Breast epithelium (tissue), 4 donors: ENCODE measurements at places on chromosomes 2 and 18.
A peak's percentile ranks its signal among the peaks of the same experiment; 100 is the strongest.

DNA sequence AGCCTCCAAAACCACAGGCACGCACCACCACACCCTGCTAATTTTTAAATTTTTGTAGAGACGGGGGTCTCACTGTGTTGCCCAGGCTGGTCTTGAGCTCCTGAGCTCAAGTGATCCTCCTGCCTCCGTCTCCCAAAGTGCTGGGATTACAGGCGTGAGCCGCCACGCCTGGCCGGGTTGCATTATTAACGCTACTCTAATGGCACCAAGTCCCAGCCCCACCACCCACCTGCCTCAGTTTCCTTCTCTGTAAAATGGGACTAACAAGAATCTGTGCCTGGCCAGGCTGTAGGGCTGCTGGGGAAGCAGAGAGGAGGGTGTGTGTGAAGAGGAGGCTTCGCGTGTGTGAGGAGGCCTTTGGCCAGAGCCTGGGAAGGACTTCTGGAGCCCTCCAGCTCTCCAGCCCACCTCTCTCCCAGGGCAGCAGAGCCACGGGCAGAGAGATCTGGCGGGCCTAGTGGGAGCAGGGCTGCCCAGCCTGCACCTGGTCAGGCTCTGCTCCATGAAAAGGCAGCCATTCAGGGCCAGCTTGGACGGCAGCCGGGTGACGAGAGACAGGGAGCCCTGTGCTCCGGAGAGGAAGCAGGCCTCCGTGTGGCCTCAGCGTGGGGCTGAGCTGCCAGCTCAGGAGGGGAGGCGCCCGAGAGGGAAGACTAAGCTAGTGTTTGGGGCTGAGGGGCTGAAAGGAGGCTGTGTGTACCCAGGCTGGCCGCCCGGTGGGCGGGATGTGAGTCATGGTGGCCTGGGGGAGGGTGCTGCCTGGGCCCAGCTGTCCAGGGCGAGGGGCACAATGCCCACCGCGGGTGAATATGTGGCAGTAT, 7.4 kb upstream of the B3GNT7 start:
- H3K36me3 ChIP-seq, result no peaks in the 10 kb centered on the region
- H3K4me3 ChIP-seq, result no peak overlapping the region
- peak overlapping the region; percentile 52 for H3K27ac ChIP-seq

DNA sequence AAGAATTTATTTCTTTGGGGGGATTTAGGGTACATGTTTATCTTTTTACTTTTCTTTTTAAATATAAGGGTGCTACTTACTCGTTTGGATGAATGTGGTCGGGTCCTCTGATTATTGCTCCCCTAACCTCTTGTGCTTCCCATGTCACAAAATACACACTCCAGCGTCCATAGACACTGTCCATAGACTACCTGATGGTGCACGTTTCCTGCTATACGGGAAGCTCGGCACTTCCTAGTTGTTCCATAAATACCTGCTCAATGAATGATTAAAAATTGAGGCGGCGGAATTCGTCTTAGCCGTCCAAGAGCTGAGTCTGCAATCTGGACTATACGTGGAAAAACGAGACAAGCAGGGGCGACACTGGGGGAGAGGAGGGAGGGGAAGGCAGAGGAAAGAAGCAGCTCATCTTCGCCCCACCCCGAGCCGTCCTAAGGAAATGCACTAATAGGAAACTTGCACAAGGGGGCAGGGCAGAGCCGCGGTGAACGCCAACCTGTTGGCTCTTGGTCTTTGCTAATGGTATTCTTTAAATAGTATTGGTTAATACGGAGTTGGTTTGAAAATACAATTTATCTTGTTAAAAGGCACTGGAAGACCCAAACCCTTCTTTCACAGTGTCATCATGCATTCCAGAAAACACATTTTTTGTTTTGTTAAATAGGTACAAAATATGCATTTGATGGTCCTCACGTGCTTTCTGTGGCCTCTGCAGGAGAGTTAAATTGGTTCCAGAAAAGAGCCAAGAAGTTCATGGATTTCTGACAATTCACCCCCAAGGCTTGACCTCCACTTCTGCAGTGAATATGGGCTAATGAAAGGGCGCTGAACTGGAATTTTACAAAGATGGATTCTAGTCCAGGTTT, 73.0 kb upstream of the KCTD1 start:
- no peak overlapping the region for H3K4me3 ChIP-seq
- DNase-seq, result no peak
- H3K4me1 ChIP-seq, result no peaks in the 10 kb centered on the region
- no peaks in the 10 kb centered on the region for H3K27me3 ChIP-seq

DNA sequence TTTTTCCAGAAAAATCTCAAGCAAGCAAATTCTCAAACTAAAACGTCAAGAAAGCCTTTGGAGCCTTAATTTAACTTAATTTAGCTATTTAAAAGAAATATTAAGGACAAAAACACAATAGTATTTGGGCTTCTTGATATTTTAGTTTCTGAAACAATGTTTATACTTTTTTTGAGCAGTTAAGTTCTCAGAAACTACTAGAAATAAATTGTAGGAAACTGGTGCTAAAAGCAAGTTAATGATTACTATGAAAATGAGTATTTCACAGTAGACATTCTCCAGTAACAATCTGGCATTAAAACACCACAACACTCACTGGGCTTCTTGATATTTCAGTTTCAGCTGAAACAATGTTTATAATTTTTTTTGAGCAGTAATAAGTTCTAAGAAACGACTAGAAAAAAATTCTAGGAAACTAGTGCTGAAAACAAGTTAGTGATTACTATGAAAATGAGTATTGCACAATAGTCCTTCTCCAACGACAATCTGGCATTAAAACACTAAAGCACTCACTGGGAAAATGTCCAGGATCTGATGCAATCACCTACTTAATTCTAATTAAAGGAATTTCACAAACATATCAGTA, 45.1 kb downstream of the TRAK2 start:
- H3K27ac ChIP-seq, result peak overlapping the region; percentile 66
- H3K27me3 ChIP-seq, result no peaks in the 10 kb centered on the region
- no peak for DNase-seq

DNA sequence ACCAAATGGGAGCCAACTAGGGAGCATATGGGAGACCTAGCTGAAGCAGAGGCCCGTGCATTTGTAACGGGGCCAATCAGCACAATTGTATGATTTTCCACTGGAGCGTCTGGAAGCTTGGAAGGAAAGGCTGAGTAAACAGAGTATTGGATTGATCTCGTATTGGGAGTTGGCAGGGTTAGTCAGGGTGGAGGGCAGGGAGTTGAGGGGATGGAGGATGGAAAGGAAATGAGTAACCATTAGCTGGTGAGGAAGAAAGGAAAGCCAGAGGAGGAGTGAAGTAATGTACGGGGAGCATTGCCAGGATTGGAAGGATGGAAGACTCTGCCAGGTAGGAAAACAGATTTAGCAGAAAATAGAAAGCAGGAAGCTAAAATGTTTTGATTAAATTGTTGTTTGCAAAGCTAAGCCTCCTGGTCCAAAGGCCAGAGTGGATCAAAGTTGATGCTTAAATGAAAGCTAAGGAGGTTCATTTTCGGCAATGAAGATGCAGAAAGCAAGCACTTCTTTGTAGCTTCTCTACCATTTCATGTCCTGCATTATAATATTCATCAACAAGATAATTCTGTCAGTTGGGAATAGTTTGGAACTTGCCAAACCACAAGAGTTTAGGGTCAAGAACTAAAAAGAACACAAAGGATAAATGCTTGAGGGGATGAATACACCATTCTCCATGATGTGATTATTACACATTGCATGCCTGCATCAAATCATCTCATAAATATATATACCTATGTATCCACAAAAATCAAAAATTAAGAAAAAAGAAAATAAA, 75.6 kb upstream of the TTN start:
- DNase-seq, result no peak
- no peaks in the 10 kb centered on the region for H3K36me3 ChIP-seq
- H3K4me1 ChIP-seq, result no peaks in the 10 kb centered on the region
- H3K27me3 ChIP-seq, result no peaks in the 10 kb centered on the region

DNA sequence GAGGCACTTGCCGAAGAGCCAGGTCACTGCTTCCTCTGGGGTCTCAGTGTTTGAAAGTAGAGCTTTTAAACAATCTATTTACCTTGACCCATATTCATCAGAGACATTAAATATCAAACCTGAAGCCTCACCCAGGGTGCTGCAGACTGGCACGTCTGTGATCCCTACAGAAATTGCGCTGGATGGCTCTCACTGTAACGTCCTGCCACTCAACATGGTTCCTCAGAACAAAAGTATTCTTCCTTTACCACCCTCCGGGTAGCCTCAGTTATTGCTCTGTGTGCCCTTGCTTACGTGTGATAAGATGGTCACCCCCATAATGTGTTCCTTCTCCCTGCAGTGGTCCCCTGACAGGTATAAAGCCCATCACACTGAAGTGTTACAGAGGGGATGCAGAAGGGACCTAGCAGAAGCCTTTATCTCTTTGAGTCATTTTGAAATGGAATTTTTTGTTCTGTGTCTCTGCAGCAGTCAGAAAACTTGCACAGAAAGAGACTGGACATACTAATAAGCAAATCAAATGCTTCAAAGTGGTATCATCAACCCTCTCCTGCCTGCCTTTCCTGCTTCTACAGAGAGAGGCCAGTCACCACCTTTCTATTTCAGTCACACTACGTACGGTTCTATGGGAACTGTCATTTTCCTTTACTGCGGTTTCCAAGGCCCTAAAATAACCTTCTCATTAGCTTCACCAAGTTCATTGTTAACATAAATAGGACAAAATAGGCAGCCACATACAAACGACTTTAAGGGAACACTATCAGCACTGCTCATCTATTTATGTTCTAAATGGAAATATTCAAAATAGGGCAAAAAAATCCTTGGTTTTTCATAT, 86.8 kb downstream of the METTL8 start:
- no peak overlapping the region for H3K4me3 ChIP-seq
- no peak for DNase-seq
- H3K4me1 ChIP-seq, result no peaks in the 10 kb centered on the region
- H3K27me3 ChIP-seq, result no peaks in the 10 kb centered on the region
- H3K27ac ChIP-seq, result no peak overlapping the region
- no peaks in the 10 kb centered on the region for H3K36me3 ChIP-seq

- H3K27me3 ChIP-seq, result no peaks in the 10 kb centered on the region
- H3K27ac ChIP-seq, result peak overlapping the region; percentile 96
- H3K4me1 ChIP-seq, result no peaks in the 10 kb centered on the region
- no peaks in the 10 kb centered on the region for H3K36me3 ChIP-seq
- H3K4me3 ChIP-seq, result peak overlapping the region; percentile 82
Observed at GRCh38 chr2:27051902-27052645, 606 bp downstream of the AGBL5 start.
